T-cell (primary cell): ENCODE measurements at places on chromosomes 13 and 19.

GRCh38 chr19:48695743-48696352 is at the start of gene FUT2:
TSS of gene FUT2 (plus strand) at chr19:48695971. CDS start at chr19:48702957, 6,986 bp downstream.
- no peak for DNase-seq

DNA sequence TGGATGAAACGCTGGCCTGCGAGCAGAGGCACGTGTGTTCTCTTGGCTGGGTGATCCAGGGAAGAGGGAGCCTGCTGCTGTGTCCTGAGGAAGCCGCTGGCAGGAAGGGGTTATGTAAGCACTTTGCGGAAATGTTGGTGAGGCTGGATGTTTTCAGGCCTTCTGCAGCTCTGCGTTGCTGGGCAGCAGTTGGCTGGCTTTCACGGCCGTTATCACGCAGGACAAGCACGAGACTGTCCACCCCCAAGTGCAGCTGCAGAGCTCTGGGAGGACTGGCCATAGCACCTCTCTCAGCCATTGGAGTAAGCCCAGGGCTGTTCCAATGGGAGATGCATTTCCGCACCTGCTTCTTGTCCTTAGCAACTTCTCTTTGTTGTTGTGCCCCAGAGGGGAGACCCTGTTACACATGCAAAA is 146.9 kb upstream of the SOX21 start:
- no peak for DNase-seq

- DNase-seq, result peak; percentile 25
Observed at GRCh38 chr19:29587518-29587986, 18.5 kb upstream of the POP4 start.

- no peak for DNase-seq
Observed at GRCh38 chr13:74758188-74758587, 624.0 kb upstream of the KLF12 start.

- no peak for DNase-seq
Observed at GRCh38 chr19:50649433-50650391, at the start of gene C19orf81. TSS of gene C19orf81 (plus strand) at chr19:50649445. CDS start at chr19:50649445, 0 bp downstream.

GRCh38 chr13:35789335-35790165 is 313.1 kb upstream of the MAB21L1 start:
- no peak for DNase-seq

DNA sequence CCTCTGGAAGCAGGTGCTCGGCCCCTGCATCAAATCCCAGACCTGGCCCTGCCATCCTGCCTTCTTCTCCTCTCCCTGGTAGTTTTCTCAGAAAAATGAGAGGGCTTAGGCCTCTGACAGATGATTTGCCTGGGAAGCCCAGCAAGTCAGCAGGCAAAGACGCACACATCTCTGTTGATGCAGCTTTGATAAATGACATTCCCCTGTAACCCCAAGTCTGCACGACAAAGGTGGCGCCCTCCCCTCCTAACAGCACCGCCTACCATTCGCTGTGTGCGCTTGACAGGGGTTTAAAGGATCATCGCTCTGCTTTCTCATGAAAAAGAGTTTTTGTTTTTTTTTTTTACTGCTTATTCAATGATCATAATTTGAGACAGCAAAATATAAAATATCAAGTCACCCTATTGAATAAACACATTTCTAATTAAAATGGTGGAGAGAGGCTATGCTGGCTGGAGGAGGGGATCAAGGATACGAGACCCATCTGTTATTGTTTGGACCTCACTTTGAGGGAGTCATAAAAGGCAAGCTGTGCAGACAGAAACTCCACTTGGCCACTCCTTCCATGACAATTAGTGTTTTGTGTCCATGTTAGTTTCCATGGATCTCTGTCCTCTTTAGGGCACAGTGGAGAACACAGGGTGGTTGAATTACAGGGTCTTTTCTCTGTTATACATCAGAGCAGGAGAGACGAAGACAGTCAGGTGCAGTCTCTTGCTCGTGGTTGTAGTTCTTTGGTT is 126.1 kb downstream of the FGF9 start:
- no peak for DNase-seq

- no peak for DNase-seq
Observed at GRCh38 chr19:16850133-16850532, 20.9 kb downstream of the SIN3B start.

DNA sequence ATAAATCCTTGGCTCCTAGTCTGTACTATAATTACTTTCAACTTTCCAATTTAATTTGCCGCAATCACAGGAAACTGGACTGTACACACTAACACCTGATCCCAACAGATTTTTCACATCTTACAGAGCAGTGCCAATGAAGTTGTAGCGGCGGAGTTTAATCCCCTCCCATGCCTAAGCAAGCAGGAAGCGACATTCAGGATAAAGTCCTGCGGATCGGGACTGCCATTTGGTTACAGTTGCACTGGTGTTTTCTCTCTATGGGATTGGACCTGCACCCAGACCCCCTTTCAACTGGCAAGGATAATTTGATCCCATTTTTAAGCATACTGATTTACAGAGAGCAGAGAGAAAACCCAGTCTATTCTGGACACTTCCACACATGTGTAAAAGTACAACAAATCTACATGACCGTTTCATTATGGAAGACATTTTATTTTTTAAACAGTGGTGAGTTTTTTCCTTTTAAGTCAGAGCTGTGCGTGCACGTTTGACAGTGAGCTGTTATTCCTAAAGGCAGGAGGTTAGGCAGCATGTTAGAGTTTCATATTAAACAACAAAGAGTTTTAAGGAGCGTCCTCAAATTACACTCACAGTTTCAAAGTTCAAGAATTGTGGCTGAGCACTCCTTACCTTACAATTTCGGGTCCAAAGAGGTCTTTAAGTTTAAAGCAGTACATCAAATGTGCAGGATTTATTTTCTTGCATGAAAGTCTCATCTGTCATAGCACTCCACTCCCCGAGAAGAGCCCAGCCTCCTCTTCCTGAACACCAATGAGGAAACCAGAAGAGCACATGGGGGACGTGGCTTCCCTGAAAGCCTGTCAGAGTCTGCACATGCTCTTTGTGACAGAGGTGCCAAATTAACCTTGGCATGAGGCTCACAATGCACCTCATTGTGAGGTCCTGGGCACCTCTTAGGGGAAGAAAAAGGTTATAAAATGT is 141.6 kb upstream of the RFC3 start:
- no peak for DNase-seq

DNA sequence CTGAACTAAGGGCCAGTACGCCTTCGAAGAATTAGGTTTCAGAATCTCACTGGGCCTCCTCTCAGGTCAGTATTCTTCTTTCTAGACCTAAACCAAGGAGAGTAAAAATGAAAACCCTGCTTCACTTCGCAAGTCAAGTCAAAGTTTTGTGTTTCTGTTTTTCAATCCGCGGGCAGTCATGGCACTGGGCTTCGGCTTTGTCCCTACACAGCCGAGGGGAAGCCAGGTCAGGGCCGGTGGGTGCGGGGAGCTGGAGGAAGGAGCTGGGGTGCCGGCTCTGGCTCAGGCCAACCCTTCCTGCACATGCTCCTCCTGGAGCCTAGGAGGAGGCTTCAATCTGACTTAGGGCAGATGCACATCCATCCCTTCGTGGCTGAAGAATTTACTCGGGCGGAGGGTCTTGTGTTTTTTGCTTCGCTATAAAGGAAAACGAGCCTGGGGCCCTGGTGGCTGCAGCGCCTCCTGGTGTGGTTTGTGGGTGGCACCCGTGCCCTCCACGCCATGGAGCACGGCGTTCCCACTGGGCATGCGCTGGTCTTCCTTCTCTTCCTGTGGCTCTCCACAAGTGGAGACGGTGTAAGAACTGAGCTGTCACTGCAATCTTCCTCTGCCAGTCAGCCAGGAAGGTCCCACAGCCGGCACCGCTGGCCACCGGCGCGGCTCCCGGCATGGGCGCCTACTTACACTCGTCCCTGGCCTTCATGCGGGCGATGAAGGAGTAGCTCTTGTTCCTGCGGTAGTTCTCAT is 22.5 kb downstream of the C19orf44 start:
- no peak for DNase-seq

DNA sequence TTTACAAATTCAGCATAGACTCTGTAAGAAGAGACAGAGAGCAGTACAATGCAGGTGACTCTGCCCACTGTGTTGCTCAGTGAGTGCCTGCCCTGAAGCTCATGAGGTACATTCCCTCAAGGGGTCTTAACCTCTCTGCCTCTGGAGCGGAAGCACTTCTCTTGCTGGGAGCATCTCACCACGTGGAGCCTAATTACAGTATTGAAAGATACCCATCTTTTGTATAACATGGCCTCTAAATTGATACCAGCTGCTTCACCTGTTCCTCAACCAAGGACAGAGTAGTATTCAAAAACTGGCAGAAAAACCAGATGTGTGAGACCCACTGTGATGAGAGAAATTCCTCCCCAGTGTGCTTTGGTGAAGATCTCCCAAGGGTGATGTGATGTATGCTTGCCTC is 77.1 kb downstream of the SACS start:
- no peak for DNase-seq

DNA sequence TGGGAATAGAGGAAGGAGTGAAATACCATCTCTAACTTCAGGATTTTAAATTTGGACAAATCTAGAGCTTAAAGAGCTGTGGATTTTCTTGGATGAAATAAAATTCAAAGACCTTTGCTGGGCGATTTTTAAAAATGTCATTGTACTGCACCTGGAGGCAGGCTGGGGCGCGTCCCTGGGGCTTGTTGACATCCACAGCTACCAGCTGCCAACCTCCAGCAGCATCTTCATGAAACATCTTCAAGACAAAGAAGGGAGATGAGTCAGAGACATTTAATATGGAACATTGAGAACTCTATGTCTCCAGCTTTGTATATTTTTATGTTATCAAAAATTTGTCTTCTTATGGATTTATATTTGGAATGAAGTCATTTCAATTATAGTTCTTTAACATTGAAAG is 132.5 kb downstream of the NALCN start:
- no peak for DNase-seq

DNA sequence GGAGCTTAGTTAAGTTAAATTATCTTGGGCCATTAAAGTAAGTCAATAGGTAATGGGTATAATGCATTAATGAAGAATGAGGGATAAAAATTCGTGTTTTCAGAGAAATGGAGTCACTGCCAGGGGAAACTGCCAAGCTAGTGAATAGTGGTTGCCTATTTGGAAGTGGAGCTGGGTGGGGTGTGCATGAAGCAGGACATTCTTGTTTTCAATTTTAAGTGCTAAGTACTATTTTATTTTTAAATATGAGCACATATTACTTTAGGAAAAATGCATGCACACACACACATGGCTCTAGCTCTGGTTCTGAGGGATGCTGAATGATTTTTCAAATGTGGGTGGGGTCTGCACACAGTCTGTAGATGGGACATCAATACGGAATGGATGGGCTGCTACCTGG is 717.7 kb upstream of the SGCG start:
- DNase-seq, result no peak

DNA sequence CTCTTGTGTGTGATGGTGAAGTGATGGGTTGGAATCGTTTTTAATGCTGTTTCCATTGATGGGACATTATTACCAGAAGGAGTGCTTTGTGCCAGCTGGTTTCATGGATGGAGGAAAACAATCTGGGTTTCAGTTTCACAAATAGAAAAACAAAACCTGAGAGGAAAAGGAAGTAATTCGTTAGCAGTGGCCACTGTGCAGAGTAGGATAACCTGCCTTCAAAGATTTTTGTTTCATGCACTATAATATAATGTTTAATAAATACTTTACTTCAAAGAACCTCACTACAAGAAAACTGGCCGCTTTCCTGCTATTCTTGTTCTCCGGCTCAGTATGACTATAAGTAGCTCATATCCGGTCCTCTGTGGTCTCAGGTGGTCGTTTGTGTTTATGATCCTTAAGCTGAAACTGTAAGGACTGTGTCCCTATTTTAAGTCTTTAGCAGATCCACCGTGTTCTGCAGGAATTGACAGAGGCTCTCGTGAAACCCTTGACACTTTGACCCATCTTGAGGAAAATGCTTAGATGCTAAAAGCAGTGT is 104.7 kb downstream of the GGACT start:
- no peak for DNase-seq
